ENCODE measurements at places on chromosomes 7 and 10. TPM values are rescaled to one million over a fixed set of nuclear protein-coding genes. Genes with fewer than 3 reads are reported as not detected.

The ENTPD1 gene
- total RNA-seq, result not detected

The LIPM gene
- not detected for total RNA-seq

The HABP2 gene
- not detected for total RNA-seq

The PKD2L1 gene
- not detected for total RNA-seq

The AKR1C3 gene
- total RNA-seq, result 18.8 TPM

The LRRD1 gene
- total RNA-seq, result under 0.01 TPM

The FXYD4 gene
- total RNA-seq, result not detected

The CTTNBP2 gene
- total RNA-seq, result not detected

The HTRA1 gene
- total RNA-seq, result 138 TPM

The C10orf105 gene
- not detected for total RNA-seq

The FOXP2 gene
- 0.17 TPM for total RNA-seq

The TLL2 gene
- 0.17 TPM for total RNA-seq

The BAMBI gene
- total RNA-seq, result 7.0 TPM

The ADK gene
- total RNA-seq, result 87.9 TPM

The SYT15B gene
- total RNA-seq, result not detected

The ANKRD61 gene
- total RNA-seq, result not detected

The C10orf62 gene
- 0.27 TPM for total RNA-seq

The PYROXD2 gene
- total RNA-seq, result 6.9 TPM

The NACAD gene
- 3.4 TPM for total RNA-seq

The ASB10 gene
- total RNA-seq, result not detected

The SP8 gene
- not detected for total RNA-seq

The TMEM178B gene
- total RNA-seq, result 0.17 TPM

The NSUN5 gene
- 39.1 TPM for total RNA-seq

The AMPH gene
- total RNA-seq, result not detected

The HYAL4 gene
- total RNA-seq, result 2.2 TPM

The NUPR2 gene
- total RNA-seq, result not detected

The STAG3 gene
- total RNA-seq, result 0.33 TPM

The SPDYE16 gene
- under 0.01 TPM for total RNA-seq

The LRRN3 gene
- total RNA-seq, result 0.33 TPM

The CDC14C gene
- not detected for total RNA-seq

The HSPA12A gene
- total RNA-seq, result 10.8 TPM

The GIMAP7 gene
- total RNA-seq, result not detected

The C10orf143 gene
- total RNA-seq, result 1.3 TPM

The IL2RA gene
- not detected for total RNA-seq

The BICC1 gene
- 15.2 TPM for total RNA-seq

The CDK1 gene
- total RNA-seq, result 49.3 TPM

The RELN gene
- total RNA-seq, result 0.50 TPM

The SEC24C gene
- total RNA-seq, result 48.0 TPM

The SMO gene
- total RNA-seq, result 15.2 TPM

The RNF32 gene
- 1.0 TPM for total RNA-seq

The PNPLA8 gene
- 26.0 TPM for total RNA-seq

The FAM180A gene
- not detected for total RNA-seq

The TMEM139 gene
- total RNA-seq, result 23.6 TPM

The AGR2 gene
- total RNA-seq, result 1.0 TPM

The HNRNPA2B1 gene
- total RNA-seq, result 405 TPM

The UNCX gene
- not detected for total RNA-seq

The LIPF gene
- total RNA-seq, result not detected

The SPOCK2 gene
- 0.86 TPM for total RNA-seq

The GLI3 gene
- 6.3 TPM for total RNA-seq

The NPFFR1 gene
- total RNA-seq, result not detected

The ITIH2 gene
- not detected for total RNA-seq

The PPP1R9A gene
- 0.29 TPM for total RNA-seq

The ZPBP gene
- 0.17 TPM for total RNA-seq

The SLC13A4 gene
- total RNA-seq, result not detected

The LDB3 gene
- not detected for total RNA-seq
